ENCODE measurements at places on chromosomes 16 and 17.

DNA sequence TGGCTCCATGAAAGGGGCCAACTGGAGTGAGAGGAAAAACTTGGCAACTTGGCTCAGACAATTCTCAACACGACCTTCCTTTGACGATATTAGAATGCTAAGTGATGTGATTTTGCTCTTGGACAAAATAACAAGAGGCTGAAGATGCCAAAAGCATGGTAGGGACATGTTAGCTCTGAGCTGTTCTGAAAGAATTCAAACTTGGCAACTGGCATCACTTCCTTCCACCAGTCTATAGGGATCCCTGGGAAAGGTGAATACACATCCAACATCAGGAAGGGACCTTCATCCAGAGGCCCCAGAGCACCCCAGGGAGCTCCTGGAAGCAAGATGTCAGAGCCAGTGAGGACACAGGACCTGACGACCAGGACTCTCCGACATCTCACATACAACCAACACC lies 4.3 kb downstream of the KRT37 start:
- DNase-seq: no peak

DNA sequence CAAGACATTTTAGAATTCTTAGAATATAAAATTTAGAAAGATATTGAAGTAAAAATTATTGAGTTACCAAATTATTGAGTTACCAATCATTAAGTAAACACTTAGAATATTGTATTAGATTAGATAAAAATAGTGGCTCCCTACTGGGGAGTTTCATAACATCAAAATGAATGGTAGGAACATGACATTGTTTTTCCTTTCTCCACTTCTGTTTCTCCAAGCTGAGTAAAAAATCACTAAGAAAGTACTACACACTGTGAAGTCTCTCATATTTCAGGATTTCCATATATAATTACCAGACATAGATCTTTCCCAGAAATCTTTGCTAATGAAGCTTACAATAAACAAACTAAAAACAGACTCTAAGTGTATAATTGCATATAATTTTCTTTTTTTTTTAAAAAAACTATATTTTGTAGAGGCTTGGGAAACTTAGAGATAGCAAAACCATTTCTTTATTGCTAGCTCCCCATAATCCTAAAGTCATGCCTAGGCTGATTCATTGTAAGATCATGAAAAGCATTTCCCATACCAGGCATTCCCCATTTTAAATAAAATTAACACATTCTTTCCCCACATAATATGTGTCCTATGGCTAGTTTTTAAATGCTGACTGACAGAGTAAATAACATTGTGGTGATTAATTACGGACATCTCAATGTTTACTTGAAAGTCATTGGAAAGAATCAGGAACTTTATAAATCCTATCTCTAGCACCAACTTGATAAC lies 1408.7 kb upstream of the GOT2 start:
- DNase-seq: no peak

DNA sequence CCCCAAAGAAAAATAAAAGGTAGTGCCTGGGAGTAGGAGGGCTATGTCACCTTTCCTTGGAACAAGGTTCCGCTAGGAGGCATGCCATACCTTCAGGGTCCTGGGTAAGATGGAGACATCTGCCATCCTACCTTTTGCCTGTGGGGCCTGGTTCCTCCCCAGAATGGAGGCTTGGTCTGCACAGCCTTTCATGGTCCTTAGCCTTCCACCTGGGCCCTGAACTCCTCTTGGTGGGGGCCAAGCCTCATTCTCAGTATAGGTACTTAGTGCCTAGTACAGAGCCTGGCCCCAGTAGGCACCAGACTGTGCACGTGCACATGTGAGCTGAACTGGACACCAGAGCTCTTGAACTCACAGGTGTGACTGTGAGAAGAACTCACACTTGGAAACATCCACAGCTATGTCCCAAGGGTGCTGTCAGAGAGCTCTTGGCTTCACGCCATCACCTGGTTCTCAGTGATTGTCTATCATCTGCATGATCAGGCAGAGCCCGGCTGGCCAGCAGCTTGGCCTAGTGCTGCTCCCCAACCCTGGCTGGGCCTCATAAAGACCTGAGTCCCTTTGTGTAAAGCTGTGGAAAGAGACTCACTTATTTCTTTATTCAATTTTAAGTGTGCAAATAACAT lies 143.2 kb downstream of the SOCS1 start:
- no peak for DNase-seq

DNA sequence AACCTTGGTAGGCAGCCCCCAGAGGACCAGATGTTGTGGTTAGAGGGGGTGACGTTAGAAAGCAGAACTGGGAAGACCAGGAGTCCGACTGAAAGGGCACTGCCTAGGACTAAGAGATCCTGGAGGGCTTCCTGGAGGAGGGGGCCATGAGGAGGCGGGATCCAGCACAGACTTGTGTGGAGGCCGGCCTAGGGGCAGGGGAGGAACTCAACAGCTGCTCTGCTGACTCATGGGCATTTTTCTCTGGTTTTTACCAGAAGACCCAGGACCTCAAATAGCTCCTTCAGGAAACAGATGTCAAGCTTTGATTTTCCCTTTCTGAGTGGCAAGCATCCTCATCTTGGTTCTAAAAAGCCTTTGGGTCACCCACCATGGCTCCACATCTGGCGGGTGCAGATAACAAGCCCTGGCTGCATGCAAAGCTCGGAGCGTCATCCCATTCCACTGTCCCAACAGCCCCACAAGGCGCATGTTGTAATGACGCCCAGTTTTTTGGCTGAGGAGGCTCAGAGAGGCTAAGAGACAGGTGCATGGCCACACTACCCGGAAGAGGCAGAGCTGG lies 29.0 kb downstream of the IL21R start:
- DNase-seq: no peak

DNA sequence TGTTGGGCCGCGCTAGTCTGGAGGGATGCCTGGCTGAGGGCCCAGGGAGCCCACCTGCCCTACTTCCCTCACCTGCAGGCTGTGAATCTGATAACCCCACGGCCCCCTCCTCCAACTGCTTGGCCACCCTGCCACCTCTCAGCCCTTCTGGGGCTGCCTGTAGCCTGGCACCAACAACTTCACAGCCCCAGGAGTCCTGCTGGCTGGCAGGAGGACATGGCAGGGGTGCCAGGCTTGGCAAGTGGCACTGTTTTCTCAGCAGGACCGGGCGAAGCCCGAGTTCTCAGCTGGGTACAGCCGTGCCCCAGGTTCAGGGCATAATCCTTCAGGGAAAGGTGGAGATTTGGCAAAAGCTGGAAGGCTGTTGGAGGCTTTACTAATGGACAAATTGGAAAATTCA lies 129.6 kb downstream of the CMIP start:
- DNase-seq: no peak

GRCh38 chr16:23836404-23837311 lies 875 bp downstream of the PRKCB start:
- no peak for DNase-seq

GRCh38 chr17:5986644-5987043 lies 83.5 kb upstream of the WSCD1 start:
- DNase-seq: no peak

- DNase-seq: no peak
Measured at GRCh38 chr17:30318155-30318554, 15.7 kb downstream of the TMIGD1 start.

DNA sequence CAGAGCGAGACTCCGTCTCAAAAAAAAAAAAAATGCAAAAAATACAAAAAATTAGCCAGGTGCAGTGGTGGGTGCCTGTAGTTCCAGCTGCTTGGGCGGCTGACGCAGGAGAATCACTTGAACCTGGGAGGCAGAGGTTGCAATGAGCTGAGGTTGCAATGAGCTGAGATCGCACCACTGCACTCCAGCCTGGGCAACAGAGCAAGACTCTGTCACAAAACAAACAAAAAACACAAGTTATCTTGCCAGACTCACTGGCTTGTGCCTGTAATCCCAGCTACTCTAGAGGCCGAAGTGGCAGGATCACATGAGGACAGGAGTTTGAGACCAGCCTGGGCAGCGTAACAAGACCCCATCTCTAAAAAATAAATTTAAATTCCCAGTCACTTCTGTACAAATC lies 3.4 kb upstream of the ST3GAL2 start:
- no peak for DNase-seq

DNA sequence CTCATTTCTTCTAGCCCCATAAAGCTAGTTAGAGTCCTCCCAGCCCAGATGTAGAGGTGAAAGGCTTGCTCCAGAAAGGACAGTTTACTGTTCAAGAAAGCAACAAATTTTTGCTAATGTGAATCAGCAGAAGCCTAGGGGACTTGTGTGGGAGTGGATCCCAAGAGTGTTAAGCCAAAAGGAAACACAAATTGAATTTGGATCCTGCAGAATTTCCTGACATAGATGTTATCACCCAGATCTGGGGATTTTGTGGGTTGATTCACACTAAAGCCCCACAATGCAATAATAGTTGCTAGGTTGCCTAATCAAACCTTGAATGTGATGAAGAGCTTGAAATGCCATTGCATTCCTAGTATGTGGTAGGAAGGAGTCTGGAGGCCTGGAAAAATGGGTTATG lies 135.2 kb upstream of the HS3ST3A1 start:
- DNase-seq: no peak

DNA sequence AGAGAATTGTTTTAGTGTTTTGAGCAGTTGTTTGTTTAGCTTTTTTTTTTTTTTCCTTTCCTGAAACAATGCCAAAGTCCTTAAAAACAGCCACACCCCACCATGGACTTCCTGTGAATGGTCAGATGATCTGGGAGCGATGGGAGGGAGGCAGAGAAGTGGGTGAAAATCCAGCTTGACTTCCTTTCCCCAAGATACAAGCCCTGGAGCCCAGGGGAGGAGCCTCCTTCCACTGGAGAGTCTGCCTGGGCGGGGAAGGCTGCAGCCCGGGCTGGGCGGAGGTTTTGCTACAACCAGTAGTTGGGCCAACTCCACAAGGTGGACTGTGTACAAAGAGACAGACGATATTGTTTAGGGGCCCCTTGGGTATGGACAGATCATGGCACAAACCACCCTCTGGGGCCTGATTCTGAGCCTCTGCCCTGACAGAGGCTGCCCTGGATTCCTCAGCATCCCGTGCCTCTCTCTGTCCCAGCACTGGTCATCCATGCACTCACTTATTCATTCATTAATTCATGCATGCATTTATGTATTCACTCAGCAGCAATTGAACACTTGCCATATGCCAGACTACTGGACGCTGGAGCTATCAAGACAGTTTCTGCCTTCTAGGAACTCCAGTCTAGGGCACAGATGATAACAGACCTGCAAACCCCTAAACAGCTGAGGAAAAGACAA lies 29.8 kb downstream of the WSB1 start:
- DNase-seq: no peak

DNA sequence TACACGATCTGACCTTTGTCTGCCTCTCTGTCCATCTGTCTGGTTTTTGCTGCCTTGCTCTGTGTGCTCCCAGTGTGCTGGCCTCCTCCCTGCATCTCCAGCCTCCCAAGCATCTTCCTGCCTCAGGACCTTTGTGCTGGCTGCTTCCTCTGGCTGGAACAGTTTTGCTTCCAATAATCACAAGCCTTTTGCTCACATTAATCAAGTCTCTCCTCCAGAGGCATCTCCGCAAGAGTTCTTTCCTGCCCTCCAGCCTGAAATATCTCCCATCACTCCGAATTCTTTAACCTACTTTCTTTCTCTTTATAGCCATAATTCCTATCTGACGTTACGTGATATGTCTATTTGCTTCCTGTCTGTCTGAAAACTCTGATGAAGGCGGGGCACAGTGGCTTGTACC lies 267.1 kb downstream of the ABCC12 start:
- no peak for DNase-seq

GRCh38 chr16:69820926-69821541 lies 58.9 kb downstream of the WWP2 start:
- DNase-seq: no peak

- DNase-seq: no peak
Measured at GRCh38 chr16:59188029-59188428, 453.9 kb upstream of the GOT2 start.

- DNase-seq: no peak
Measured at GRCh38 chr17:70608957-70609356, 439.6 kb downstream of the KCNJ2 start.

- no peak for DNase-seq
Measured at GRCh38 chr17:50424996-50425681, 879 bp upstream of the ACSF2 start.

- DNase-seq: no peak
Measured at GRCh38 chr17:32944248-32945020, 16.5 kb downstream of the TMEM98 start.

- DNase-seq: no peak
Measured at GRCh38 chr16:53770641-53771040, 66.7 kb downstream of the FTO start.

GRCh38 chr16:89691231-89691985 lies 4.9 kb downstream of the CDK10 start:
- no peak for DNase-seq

- DNase-seq: no peak
Measured at GRCh38 chr16:65733721-65734120, 611.9 kb upstream of the CDH11 start.
